NCI-H1417 treated with DMSO at 0.1 percent for 48 hours (cell line): ENCODE measurements at places on chromosomes 1 and 21.

GRCh38 chr21:32087447-32087846 is 191.4 kb downstream of the MIS18A start:
- no peak for DNase-seq

DNA sequence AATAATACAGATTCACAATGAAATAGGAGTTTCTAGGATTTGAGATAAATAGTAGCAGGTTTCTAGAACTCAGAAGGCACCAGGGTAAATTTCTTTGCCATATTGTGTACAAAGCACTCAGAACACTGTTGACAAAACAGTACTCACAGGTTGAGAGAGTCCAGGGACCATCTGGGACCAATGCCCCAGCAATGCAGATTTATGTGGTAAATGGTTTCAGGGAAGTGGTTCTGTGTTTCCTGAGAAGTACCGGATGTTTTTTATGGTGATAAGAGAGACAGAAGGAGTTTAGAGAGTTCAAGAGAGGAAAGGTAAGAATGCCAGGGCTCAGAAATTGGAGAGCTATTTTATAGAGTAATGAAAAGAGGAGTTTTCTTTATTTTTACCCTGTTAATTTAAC is 29.6 kb upstream of the DIPK1A start:
- no peak for DNase-seq

GRCh38 chr1:242147096-242147976 is 148.4 kb upstream of the MAP1LC3C start:
- no peak for DNase-seq

- DNase-seq, result no peak
Measured at GRCh38 chr1:19273106-19273843, 15.3 kb downstream of the AKR7A3 start.

- no peak for DNase-seq
Measured at GRCh38 chr1:171468120-171468750, 17.1 kb upstream of the PRRC2C start.

DNA sequence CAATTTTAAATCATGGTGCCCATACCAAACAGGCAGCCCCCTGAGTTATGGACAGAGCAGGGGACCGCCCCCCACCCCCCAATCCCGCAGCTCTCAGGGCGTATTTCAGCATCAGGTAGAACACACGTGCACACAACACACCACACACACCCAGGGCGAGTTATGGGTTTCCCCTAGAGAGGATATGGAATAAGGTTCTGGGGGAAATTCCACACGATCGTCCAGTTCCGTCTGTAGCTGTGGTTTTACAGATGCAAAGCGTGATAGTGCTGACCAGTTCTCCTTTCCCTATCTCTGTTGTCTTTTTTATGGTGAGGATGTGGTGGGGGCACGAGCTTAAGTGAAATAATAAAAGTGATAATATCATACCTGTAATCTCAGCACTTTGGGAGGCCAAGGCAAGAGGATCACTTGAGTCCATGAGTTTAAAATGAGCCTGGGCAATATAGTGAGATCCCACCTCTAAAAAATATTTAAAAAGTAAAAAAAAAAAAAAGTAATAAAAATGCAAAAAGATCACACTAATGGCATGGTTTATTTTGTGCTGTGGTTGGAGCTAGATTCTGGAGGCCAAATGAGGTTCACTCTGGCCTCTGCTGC is 25.1 kb downstream of the C2CD2 start:
- no peak for DNase-seq

DNA sequence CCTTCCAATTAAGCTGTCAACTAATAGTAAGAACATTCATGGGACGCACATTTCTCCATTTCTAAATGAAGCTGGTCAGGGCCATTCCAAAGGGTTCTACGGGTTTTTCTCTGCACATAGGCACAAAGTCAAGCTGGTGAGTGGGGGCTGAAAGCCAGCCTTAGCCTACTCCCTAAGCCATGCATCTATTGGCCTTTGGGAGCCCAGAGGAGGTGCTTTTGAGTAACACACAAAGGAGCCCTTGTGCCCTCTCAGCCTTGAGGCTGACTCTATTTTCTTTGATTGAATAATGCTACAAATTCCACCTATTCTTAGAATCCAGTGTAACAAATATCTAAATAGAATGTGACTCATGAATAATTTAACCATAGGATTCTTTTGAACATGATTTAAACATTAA is 73.6 kb downstream of the RGS13 start:
- no peak for DNase-seq

DNA sequence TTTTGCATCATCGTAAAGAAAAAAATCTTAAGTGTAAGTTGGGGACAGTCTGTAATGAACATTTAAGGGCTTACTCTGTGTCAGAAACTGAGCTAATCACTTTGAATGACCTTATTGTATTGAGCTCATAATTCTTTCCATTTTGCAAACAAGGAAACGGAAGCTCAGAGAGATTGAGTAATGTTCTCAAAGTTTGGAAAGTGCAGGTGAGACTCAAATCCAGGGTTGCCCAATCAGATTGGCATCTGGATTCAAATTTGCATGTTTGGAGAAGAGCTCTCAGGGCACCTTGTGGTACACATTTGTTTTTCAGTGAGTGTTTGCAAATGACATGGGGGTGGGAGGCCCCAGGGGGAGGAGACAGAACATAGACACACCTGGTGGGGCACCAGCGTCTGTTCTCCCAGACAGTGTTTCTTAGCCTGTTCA is 8.0 kb downstream of the ALPL start:
- DNase-seq, result no peak

- no peak for DNase-seq
Measured at GRCh38 chr1:61448914-61449313, 276.0 kb downstream of the TM2D1 start.

GRCh38 chr1:207647671-207648333 is 2.9 kb downstream of the CR1L start:
- DNase-seq, result no peak

DNA sequence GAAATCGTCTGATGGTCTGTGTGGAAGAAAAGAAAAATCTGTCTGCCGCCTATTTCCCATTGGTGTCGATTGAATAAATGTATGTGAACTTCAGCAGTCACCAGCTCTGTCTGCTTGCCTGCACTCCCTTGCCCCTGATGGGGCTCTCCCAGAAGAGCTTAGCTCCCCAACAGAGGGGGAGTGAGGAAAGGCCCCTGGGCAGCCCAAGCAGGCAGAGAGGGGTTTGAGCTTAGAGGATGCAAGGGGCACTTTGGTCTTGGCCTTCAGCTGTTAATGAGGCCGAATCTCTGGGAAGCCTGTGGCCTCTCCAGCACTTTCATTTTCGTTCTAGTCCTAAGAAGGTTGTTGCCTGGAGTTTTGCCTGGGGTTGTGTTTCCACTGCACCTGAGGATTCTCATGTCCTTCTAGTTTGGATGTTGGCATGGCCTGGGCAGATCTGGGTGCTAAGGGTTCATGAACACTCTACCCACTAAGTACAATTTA is 2.8 kb downstream of the FOXD2 start:
- DNase-seq, result no peak

- DNase-seq, result no peak
Measured at GRCh38 chr1:160078512-160079195, 2.7 kb upstream of the KCNJ9 start.

- DNase-seq, result no peak
Measured at GRCh38 chr1:50156241-50157010, 47.7 kb downstream of the ELAVL4 start.

- DNase-seq, result no peak
Measured at GRCh38 chr1:85862456-85862855, 154.2 kb upstream of the ZNHIT6 start.

- DNase-seq, result no peak
Measured at GRCh38 chr1:224380003-224380402, 23.3 kb downstream of the CNIH4 start.

DNA sequence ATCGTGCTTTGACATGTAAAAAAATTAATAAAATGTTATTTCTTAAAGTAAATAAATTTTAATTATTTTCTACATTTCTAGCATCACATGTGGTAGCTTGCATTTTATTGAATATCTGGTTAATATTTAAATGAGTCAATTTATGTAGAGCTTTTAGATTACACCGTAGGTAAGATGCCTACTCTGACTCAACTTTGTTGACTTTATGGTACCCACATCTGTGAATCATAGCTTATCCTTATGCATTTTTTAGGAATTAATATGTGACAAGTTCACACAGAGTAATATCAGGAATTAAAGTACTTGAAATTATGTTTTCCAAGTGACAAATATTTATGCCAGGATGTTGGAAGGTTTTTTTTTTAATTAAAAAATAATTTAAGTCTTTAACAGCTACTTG is 120.7 kb downstream of the LEPR start:
- no peak for DNase-seq

GRCh38 chr1:228837817-228838716 is 102.8 kb downstream of the RHOU start:
- DNase-seq, result no peak

DNA sequence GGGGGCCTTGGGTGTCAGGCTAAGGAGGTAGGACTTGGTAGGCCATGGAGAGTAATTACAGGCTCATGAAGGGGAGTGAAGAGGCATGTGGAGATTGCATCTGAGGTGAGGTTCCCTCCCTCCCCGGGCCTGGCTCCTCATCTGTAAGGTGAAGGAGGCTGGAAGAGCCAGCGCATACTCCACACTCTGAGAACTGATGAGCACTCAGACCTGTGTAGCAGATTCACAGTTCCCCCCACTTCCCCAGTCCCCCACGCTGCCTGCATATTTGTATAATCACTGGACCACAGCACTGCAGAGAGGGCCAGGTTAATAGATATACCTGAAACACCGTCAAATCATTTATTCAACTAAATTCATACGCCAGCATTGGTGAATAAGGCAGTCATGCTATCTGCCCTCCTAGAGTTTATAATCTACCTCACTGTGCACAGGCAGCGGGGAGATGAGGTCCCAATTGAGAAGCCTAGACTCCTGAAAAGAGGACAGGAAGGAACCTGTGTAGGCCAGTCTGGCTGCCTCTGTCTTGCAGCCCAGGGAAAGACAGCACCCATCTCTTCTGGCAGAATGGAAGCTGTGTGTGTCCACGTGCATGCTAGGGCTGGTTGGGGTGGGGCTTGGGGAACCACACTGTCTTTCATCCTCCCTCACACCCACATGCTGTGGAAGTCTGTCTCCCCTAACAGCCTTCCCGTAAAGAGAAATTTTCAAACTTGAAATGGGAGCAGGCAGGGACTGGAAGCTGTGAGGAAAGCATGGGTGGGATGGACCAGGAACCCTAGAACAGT is 110.6 kb upstream of the ATP1A1 start:
- no peak for DNase-seq

GRCh38 chr1:42311138-42311537 is 23.9 kb downstream of the FOXJ3 start:
- DNase-seq, result no peak

GRCh38 chr21:41152147-41152546 is 15.8 kb upstream of the BACE2 start:
- no peak for DNase-seq

DNA sequence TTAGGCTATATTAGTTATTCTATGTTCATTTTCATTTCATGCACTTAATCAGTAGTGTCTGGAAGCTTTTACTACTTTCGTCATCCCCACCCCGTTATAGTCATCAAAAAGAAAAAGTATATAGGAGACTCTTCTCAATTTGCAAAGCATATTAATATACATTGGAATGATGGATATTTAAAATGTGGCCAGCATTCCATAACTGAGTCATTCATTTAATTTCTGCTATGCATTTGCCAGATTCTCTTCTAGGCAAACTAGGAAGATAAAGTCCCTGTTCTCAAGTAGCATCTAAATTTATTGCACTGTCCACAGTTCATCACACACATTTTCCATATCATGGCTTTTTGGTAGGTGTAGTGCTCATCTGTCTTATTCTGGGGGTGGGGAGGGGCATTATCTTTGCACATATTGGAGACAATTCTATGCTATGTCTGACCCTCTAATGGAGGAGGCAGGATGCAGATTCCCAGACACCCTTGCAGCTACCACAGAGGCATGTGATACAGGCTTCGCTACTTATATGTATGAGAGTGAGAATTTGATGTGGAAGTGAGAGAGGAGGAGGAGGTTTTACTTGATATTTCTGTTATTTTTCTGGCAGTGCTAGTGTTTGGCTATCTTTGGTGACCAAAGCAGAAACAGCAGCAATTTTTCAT is 125.8 kb downstream of the CTH start:
- DNase-seq, result no peak

DNA sequence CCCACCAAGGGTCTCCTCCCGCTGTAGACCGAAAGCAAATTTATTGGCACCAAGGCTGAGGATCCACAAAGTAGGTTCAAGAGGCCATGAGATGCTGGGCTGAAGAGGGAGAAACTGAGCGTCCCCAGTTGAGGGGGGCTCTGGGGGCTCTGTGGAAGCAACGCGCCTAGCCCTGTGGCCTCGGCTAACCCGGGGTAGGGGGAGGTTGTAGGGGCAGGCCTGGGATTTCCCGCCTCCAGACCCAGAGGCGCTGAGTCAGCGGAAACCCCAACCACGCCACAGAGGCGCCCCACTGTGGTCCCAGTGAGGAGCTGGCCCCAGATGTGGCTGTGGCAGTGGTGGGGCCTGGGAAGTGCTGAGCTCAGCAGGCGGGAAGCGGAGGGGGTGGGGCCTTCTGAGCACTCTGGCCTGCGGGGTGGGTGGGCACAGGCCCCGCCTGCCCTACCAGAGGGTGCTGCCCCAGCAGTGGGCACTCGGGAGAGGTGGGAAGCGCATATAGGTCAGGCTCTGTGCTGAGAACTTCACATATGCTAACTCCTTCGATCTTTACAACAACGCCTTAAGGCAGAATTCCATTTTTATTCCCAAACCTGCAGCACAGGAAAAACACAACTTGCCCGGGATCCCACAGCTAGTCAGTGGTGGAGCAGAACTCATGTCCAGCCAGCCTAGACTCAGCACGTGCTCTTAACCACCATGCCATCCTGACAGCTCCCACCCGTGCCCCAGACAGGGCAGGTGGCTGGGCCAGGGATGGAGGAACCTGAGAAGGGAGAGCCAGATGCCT is 1.5 kb upstream of the COL16A1 start:
- no peak for DNase-seq

GRCh38 chr1:164693564-164694359 is 134.8 kb downstream of the PBX1 start:
- DNase-seq, result no peak

GRCh38 chr1:157941939-157942338 is 51.5 kb upstream of the KIRREL1 start:
- DNase-seq, result no peak

- DNase-seq, result no peak
Measured at GRCh38 chr1:9699361-9699760, 47.8 kb downstream of the PIK3CD start.

- DNase-seq, result peak; percentile 9
Measured at GRCh38 chr1:95903060-95903459, 669.0 kb downstream of the RWDD3 start.

GRCh38 chr1:177659281-177659680 is 310.6 kb downstream of the SEC16B start:
- DNase-seq, result no peak

DNA sequence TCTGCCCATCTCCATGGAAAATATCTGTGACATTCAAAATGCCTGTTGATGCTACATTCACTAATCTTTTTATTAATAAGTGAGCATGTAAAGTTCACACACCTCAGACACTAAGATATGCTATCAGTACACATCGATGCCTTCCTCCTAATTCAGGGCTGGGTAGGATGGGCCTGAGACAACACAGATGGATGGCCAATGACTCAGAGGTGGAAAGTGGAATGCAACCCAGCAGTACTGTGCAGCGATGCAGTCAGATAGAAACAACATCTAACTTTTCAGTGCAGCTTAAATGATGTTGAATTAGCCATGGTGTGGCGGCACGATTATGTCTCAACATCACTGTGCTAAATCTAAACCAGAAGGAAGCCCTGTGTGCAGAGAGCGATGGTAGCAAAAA is 161.6 kb upstream of the KCNJ15 start:
- no peak for DNase-seq
